Omental fat pad (tissue), 4 donors: ENCODE measurements at places on chromosomes 12 and 14. TPM values are rescaled to one million over a fixed set of nuclear protein-coding genes. Genes with fewer than 3 reads are reported as not detected.
A peak's percentile ranks its signal among the peaks of the same experiment; 100 is the strongest.

GRCh38 chr12:101474711-101475386 lies at the start of gene SPIC:
TSS of gene SPIC (plus strand) at chr12:101475336. CDS start at chr12:101476905, 1,569 bp downstream.
- DNase-seq: no peak

DNA sequence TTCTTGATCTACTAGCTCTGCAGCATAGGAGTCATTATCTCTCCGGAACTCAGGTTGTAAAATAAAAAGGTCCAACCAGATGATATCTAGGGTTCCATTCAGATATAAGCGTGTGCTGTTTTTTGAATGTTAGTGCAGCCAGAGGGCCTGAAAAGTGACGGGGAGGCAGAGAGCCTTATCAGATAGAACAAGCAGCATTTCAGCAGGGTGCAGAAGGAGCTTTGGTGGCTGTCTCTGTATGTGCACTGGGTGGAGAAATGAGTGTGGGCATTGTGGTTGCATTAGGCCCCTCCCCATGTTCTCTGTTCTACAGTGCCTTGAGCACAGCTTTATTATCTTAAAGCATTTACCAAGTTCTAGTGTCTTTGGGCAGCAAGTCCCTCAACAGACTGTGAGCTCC lies 275.1 kb downstream of the NRXN3 start:
- no peak for DNase-seq

GRCh38 chr12:97375310-97375709 lies 87.3 kb upstream of the RMST start:
- DNase-seq: no peak

DNA sequence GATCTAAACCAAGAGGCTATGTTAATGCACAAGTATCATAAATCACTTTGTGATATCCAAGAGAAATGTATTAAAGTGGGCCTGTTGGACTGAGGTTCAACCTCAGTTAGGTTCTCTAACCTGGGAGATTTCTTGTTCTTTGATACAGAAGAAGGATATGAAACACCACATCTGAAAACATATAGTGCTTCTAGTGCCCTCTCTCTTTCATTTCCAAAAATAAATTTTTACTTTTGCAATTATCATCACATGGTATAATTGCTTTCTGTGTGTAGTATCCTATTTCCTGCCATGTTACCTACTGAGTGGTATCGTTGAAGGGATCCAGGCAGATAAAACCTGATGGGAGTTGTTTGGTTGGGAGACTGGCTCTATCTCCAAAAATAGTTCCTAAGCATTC lies 264.9 kb downstream of the CCER1 start:
- no peak for DNase-seq

DNA sequence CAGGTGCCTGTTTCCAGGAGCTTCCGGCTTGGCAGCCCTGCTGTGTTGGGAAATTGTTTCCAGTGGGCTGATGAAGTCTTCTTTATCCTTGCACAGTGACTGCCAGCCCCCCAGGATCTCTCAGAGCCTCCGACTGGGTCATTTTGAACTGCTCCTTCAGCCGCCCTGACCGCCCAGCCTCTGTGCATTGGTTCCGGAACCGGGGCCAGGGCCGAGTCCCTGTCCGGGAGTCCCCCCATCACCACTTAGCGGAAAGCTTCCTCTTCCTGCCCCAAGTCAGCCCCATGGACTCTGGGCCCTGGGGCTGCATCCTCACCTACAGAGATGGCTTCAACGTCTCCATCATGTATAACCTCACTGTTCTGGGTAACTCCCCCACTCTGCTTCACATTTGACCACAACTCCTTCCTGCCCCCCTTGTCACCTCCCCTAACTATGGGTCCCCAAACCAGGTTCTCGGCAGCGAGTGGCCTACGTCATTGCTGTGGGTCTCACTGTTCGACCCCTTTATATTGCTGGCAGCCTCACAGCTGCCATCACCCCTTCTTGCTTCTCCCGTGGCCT lies 2.3 kb downstream of the LAG3 start:
- no peak for DNase-seq

GRCh38 chr12:105338966-105339365 lies 8.5 kb downstream of the C12orf75 start:
- DNase-seq: no peak

GRCh38 chr12:132287391-132288238 lies 41.8 kb downstream of the GALNT9 start:
- DNase-seq: no peak

DNA sequence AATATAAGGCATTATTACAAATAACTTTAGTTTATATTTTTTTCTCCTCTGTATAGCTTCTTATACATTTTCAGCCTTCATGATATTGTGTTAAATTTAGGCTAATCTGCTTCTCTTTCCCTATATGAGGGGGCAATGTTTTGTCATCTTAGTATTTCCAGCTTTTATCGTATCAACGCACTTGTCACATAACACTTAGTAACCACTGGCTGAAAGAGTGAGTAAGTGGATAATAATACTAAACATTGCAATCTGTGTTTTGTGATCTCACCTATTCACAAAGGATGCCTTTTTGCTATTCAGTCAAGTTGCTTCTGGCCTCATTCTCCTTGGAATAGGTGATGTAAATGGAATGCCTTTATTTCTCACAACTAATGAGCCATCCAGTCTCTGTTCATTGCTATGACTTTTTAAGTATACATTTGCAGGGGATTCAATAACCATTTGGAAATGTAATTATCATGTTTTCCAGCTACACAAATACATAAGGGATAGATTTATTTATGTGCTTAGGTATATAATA lies 260.9 kb downstream of the BMP4 start:
- no peak for DNase-seq

DNA sequence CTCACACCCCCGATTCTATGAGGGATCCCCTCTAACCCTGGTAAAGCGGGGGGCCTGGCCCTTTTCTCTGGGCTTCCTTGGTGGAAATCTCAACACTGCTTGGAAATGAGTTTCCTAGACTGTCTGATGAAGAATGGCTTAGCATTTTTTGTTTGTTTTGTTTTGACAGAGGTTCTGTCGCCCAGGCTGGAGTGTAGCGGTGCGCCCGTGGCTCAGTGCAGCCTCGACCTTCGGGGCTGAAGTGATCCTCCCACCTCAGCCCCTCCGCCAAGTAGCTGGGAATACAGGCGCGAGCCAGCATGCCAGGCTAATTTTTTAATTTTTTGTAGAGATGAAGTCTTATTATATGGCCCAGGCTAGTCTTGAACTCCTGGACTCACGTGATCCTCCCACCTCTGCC lies 30.3 kb downstream of the TC2N start:
- DNase-seq: no peak

DNA sequence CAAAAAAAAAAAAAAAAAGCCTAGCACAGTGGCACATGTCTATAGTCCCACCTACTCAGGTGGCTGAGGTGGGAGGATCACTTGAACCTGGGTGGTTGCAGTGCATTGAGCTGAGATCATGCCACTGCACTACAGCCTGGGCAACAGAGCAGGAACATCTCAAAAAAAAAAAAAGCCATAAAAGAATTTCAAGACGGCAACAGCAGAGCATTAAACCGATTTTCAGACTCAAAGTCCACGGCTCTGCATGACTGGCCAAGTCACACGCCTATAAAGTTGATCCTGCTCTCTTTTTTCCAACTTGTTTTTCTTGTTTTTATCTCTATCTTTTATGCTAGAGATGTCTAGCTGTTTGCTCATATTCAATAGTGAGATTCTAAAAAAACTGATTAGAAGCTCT lies 45.3 kb downstream of the FBXO34 start:
- no peak for DNase-seq

PLEKHH1 gene
- 1.7 TPM for total RNA-seq

KCNJ8 gene
- 34.5 TPM for total RNA-seq

PRPH gene
- total RNA-seq: 4.4 TPM

DNA sequence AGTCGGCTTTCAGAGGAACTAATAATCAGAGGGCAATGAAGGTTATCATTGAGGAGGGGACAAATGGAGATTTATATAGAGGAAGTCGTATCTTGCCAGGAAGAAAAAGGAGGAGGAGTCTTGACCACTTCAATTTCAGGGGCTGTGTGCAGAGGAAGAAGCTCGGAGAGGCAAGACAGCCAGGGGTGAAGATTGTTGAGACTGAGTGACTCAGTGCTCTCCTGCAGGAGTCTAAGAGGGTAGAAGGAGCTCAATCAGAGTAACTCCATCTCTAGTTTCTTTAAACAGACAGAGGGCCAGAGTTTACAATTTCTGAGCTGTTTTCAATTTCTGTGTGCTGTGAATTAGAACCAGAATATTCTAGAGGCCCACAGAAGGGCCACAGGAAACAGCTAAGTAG lies 439.3 kb upstream of the PRICKLE1 start:
- DNase-seq: no peak

DNA sequence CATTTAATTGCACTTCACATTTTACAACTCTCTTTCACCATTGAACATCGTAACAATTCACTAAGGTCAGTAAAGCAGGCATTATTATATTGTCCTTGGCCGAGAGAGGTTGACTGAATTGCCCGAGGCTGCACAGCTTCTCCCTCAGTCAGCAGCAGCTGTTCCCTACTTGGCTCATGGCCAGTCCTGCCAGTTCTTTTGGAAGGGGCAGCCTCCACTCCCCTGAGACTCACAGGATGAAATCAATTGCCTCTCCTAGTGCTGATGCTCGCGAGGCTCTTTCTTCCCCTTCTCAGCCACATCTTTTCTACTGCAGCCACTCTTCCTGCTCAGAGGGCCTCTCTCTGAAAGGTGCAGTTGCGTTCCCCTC lies 79.9 kb upstream of the KCNA1 start:
- DNase-seq: no peak

GRCh38 chr14:57761800-57762199 lies 104.1 kb downstream of the SLC35F4 start:
- DNase-seq: no peak

GRCh38 chr14:90509403-90509802 lies 112.6 kb downstream of the CALM1 start:
- DNase-seq: no peak

SLC8A3 gene
- total RNA-seq: 0.79 TPM

DNA sequence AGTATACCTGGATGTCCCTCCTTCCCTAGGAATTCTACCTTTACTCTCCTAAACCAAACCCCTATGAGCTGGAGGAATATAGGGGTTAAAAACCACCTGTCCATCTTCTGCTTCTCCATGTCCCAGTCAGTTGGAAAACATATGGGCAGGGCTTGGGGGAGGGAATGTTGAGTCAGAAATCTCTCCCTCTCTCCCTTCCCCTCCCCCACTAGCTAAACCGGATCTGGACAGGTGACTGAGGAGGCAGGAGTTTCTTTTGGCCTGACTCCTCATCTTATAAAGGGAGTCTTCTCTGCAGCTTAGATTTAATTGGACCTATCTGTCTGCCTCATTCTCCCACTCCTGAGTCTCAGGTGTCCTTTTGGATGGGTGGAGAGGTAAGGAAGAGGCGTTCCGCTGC lies 6.1 kb downstream of the ERBB3 start:
- no peak for DNase-seq

BHLHE41 gene
- 5.8 TPM for total RNA-seq

DNA sequence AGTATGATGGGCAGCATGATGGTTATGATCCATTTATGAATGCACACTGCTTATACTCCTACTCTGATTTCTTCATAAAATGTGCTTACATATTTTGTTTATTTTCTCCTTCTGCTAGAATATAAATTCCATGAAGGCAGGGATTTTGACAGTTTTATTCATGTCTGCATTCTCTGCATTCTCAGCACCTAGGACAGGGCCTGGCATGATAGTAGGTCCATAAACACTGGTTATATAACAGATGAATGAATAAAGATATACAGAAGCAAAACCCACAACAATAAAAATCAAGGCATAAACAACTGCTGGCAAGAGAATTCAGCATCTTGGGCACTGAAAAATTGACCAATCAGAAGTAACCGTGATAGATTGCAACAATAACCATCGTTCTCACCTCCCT lies 115.4 kb downstream of the WIF1 start:
- DNase-seq: no peak

DNA sequence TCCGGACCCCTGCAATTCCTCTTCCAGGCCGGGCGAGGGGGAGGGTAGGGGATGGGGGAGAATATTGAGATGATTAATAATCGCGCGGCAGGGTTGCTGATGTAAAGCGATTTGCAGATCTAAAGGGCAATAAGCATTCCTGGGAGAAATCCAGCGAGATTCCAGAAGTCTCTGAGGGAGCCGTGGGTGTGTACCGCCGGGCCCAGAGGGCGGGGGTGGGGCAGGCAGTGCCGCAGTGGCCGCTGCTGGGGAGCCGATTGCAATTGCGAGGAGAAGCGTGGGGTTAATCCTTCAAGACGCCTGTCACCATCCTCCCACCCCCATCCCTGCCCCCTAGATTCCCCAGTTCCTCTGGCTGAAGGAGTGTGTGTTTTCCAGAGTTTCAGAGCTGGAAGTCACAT lies 16.4 kb downstream of the FOS start:
- DNase-seq: no peak

FAM222A gene
- total RNA-seq: 2.3 TPM

DNAH10 gene
- total RNA-seq: 2.3 TPM

DNA sequence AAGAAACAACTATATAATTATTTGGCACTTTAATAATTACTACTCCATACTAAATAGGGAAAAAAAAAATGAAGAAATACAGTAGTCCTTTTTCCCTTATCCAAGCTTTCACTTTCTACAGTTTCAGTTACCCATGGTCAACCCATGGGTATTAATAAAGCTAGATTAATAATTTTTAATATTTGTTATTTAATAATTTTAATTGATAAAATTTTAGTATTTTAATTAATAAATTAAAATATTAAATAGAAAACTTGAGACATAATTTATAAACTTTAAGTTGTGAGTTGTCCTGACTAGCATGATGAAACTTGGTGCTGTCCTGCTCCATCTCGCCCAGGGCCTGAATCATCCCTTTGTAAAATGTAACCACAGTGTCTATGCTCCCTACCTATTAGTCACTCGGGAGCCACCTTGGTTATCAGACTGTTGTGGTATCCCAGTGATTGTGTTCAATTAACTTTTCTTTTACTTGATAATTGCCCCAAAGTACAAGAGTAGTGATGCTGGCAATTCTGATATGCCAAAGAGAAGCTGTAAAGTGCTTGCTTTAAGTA lies 71.8 kb downstream of the PAWR start:
- DNase-seq: no peak

GRCh38 chr14:93343266-93343665 lies 3.7 kb upstream of the COX8C start:
- no peak for DNase-seq

C14orf39 gene
- total RNA-seq: not detected

- DNase-seq: peak; percentile 53
Measured at GRCh38 chr14:67738740-67739504, 37.2 kb downstream of the RDH12 start.

DNA sequence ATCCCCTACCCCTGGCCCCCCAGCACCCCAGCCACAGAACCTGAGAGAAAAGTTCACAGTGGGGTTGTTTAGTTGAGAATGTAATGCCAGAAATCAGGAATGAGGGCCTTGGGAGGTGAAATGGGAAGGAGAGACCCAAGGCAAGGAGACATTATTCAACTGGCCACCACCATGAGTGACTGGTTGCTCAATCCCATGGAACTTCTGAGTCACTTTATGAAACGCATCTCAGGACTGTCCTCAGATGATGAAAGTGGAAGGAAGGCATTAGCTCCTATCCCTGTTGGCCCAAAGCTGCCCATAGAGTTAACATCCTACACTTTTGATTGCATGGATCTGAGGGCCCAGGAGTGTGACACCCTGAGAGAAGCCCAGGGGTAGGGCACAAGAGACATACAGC lies 25.4 kb upstream of the TCL1A start:
- no peak for DNase-seq
